Fibroblast of skin of scalp (primary cell): ENCODE measurements at places on chromosomes 16 and 17.

GRCh38 chr16:79400462-79401149, 199.9 kb downstream of the MAF start:
- DNase-seq = no peak

DNA sequence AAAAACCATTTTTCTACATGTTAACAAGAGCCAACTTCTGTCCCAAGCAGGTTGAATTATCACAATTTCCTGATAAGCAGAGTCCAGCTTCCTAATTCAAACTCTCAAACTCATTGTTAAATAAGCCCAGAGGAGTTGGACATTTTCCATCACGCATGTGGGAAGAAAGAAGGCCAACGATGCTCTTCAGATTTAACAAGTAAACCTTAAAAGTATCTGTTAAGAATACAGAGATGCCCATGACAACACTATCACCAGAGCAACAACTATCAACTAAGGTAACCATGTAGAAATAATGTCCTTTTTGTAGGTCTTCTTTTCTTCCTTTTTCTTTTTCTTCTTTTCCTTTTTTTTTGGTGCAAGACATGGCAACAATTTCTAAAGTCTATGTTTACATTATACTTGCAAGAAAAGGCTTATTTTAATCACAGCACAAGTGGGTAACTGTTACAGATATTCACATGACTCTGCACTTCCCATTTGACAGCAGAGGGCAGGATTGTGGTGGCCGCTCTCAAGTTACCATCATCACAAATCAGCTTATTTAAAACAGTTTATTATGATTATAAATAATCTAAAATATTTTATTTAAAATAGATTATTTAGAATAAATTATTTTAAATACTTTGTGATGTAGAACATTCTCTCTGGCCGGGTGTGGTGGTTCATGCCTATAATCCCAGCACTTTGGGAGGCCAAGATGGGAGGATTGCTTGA, 35.7 kb upstream of the DHRS7B start:
- no peak for DNase-seq

GRCh38 chr16:89841275-89841674, 13.0 kb downstream of the SPIRE2 start:
- no peak for DNase-seq

DNA sequence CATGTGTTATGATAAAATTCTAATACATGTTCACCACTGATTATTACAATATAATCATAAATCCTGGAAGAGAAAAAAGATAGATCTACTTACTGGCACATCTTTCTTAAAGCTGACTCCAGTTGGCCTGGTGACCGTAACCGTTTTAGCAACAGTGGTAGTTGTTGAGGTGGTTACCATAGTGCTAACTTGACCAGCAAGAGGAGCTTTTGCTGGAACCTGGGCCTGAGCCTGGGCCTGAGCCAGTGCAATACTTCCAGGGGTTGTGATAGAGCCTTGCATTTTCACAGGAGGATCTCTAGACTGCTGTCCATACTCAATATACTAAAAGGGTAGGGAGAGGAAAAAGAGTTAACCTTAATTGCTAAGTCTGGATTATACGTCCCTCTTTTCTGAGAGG, 36.2 kb downstream of the SETD6 start:
- DNase-seq = no peak

DNA sequence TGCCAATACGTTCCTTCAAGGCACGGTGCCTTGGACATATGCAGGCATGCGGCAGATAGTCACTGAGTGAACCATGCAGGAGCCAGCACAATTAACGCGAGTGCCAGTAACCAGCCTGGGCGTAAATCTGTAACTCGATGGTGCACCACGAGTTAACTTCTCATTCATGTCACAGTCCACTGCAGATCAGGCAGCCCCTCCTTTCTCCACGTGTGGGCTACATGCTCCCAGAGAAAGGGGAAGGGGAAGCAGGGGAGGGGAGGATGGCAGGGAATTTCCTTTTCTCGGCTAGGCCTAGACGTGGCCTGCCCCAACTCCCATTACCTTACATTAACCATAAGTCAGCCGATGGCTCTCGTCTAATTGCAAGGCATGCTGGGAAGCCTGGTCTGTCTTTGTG, 287.9 kb downstream of the CPPED1 start:
- DNase-seq = no peak

GRCh38 chr16:31107465-31107867, 720 bp upstream of the BCKDK start:
- DNase-seq = no peak

GRCh38 chr16:14354561-14355351, 275.3 kb downstream of the PARN start:
- DNase-seq = peak; percentile 35

GRCh38 chr17:78359321-78359996, 418 bp downstream of the SOCS3 start:
- peak; percentile 58 for DNase-seq

DNA sequence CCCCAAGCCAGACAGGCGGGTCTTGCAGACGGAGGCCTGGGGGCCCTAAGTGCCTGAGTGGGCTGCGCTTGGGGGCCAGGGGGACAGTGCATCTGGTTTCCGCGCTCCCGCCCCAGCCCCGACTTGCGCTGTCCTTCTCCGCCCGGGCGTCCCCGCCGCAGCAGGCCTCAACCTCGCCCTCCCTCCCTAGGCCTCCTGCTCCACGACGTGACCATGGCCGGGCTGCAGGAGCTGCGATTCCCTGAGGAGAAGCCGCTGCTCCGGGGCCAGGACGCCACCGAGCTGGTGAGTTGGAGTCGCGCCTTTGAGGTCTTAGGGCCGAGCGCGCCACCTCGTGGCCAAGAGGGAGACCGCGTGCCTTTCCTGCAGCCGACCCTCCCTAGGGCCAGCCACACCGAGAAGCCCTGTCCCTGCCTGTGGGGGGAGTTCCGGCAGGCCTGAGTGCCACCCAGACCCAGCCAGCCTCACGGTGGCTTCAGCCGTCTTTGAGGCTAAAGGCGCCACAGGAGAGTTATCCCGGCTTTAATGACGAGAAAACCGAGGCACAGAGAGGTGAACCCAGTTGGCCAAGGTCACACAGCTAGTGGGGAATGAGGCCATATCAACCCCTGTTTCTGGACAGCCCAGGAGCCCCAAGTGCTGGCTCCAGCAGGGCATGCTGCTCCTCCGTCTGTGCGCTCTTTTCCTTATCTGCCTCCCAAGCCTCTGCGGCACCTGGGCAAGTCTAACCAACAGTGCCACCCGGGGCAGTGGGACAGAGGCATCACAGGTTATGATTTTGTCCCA, 12.2 kb upstream of the NDRG4 start:
- peak; percentile 76 for DNase-seq

- DNase-seq = no peak
These were observed 52.1 kb downstream of the FOXL1 start for GRCh38 chr16:86630471-86630870.

DNA sequence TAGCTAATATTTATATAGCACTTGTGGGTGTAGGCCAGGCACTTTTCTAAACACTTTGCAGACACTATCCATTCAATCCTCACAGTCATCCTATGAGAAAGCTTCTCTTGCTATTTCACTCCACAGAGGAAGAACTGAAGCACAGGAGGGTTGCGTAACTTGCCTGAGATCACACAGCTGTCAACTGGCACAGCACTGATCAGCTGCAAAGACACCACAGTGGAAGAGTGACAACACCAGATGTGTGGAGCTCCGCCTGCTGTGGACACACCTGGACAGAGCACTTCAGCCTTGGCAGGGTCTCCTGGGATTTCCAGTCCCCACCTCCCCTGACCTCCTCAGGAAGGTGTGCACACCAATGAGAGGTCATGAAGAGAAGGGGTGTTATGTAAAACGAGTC, 13.3 kb upstream of the CNEP1R1 start:
- DNase-seq = no peak
